ENCODE measurements at places on chromosomes 1 and 21.

GRCh38 chr1:167090314-167090942, at the start of gene GPA33:
Gene GPA33, minus strand, starts transcription at chr1:167090377. Its CDS starts 90 bp downstream, at chr1:167090287.
- no peak for DNase-seq

DNA sequence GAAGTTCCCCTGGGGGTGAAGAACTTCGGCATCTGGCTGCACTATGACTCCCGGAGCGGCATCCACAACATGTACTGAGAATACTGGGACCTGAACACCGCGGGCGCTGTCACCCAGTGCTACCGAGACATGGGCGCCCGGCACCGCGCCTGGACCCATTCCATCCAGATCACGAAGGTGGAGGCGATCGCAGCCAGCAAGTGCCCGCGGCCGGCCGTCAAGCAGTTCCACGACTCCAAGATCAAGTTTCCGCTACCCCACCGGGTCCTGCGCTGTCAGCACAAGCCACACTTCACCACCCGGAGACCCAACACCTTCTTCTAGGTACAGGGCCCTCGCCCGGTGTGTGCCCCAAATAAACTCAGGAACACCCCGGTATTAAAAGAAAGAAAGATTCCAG, 22.0 kb upstream of the SLC9A1 start:
- no peak for DNase-seq

- DNase-seq = no peak
Measured at GRCh38 chr1:43834280-43835081, 99.1 kb upstream of the ARTN start.

DNA sequence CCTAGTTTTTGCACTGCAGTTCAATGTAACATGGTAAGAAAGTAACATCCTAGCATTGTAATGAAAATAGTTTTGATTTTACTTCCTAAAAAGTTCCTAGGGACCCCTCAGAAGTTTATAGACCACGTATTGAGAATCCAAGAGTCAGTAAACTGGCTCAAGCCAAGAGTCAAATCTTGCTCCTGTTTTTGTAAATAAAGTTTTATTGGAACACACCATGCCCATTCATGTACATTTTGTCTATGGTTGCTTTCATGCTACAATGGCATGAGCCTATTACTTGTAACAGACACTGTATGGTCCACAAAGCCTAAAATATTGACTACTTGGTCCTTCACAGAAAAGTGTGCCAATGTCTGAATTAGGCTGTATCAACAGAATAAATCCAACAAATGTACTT, 301.0 kb downstream of the LMO4 start:
- no peak for DNase-seq

DNA sequence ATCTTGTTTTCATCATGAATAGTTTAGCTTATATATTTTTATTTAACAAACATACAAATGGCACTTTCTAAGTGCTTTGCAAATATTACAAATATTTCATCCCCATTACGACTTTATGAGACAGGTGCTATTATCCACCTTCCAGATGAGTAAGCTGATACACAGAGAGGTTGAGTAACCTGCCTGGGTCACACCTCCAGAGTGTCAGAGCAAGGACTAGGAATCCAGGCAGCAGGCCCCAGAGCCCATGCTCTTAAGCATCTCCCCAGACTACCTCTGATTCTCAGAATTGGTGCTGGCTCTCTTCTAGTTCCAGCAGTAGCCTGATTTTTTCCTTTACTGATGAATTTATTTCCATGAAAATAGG, 40.0 kb downstream of the EPHB2 start:
- DNase-seq = no peak

DNA sequence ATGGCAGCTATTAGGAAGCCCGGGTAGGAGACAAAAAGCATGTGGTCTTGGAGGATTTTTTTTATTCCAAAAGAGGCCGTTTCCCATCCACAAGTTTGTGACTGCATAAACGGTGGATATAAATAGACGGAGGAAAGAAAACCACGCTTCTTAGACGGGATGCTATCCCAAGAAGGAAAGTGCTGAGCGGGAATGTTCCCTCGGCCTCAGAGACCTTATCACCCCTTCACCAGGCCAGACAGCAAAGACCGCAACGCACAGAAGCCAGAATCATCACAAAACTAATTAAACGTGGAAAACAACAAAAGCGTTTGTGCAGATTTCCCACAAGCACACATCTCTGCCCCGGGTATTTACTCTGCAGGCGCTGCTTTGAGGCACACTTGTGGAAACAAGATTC, 43.2 kb downstream of the HLCS start:
- DNase-seq = no peak

DNA sequence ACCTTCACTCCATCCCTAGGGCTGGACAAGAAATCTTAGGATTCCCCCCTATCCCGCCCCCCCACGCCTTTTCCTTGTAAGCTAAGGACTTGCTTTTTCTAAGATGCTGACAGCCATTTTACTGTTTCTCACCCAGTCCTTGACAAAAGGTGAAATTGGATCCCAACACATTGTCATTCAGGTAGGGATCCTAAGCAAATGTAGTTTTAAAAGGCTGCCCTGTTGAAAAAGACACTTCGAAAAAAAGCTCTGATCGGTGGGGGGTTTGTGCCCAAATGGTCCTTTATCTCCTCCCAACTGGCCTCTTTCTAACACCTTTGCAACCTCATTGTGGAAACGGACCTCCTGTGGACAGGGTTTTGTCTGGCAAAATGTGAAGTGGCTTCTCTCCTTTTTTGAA, 2.9 kb downstream of the CACHD1 start:
- no peak for DNase-seq

- no peak for DNase-seq
Measured at GRCh38 chr1:218516526-218516925, 171.4 kb downstream of the TGFB2 start.

DNA sequence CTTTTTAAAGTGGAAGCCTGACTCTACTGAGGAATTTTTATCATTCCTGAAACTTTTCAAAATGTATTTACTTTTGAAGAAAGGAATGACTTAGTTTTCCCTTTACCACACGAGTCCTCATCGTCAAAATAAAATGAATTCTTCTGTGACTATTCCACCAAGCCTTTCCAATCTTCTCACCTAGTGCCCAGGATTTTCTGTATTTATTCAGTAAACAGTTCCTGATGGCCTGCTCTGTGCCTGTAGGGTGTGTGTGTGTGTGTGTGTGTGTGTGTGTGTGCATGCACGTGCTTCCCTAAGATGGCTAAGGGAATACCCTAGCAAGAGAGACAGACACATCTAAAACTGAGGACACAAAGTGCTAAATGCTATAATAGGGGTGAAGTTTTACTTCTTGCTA, 395.0 kb upstream of the USP24 start:
- no peak for DNase-seq

DNA sequence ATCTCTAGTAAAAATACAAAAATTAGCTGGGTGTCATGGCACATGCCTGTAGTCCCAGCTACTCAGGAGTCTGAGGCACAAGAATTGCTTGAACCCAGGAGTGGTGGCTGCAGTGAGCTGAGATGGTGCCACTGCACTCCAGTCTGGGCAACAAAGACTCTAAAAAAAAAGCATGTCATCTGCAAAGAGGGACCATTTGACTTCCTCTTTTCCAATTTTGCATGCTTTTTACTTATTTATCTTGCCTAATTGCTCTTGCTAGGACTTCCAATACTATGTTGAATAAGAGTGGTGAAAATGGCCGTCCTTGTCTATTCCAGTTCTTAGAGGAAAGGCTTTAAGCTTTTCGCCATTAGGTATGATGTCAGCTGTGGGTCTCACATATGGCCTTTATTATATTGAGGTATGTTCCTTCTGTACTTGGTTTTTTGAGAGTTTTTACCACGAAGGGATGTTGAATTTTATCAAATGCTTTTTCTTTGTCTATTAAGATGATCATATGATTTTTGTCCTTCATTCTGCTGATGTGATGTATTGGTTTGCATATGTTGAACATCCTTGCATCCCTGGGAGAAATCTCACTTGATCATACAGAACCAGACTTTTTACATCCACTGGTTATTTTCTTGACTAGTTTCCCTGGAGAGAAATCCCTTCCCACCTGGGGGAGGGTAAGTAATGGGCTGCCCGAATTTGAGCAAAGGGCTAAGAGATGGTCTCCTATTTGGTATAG, 17.0 kb upstream of the RAP1GAP start:
- no peak for DNase-seq

- no peak for DNase-seq
Measured at GRCh38 chr1:118985640-118986554, 2.2 kb downstream of the TBX15 start.

DNA sequence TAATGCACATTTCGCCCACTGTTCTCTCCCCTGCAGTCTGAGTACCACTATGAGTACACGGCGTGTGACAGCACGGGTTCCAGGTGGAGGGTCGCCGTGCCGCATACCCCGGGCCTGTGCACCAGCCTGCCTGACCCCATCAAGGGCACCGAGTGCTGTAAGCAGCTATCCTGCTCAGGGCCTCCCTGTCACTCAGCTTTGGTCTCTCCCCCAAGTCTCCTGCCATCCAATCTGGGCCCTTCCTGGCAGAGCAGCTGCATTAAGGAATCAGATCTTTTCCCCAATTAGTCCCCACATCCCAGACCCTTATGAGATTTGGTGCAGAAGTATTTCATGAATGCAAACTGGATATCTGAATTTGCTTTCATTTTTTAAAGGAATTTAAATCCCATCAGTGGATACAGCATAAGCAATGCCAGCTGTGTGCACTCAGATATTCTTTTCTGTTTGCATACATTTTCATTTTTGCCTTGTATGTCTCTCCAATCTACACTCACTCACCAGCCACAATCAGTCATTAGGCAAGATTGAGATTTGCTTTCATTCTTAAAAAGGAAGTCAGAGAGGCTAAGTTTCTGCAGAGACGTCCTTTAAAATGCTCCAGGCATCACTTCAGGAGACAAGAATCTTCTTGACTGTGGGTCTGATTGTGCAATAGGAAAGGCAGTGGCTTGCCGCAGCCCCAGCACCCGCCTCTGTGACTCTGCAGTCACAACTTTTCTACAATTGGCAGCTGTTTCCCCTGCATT, 48.1 kb downstream of the ELAPOR1 start:
- no peak for DNase-seq

GRCh38 chr1:245260110-245260882, 105.5 kb downstream of the KIF26B start:
- DNase-seq = no peak

DNA sequence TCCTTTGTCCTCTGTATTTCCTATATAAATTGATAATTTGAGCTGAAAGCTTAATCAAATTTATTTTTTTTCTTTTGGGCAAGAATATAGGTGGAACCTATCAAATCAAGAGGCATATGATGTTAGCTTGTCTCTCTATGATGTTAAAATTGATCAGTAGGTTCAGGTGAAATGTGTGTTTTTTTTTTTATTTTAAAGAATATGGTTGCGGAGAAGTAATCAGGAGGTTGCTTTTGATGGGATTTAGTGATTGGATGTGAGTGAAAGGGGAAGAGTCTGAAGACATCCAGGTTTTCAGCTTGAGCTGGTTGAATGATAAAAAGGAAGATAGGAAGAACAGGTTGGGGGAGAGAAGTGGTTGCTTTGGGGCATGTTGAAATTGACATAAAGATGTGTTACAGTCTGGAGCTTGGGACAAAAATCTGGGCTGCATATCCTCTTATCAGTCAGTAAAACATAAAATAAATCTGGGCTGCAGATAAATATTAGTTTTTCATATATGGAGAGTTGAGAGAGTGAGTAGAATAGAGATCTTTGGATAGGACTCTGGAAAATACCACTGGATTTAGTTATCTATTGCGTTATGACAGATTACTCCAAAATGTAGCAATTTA, 5.1 kb downstream of the OSBPL9 start:
- no peak for DNase-seq

DNA sequence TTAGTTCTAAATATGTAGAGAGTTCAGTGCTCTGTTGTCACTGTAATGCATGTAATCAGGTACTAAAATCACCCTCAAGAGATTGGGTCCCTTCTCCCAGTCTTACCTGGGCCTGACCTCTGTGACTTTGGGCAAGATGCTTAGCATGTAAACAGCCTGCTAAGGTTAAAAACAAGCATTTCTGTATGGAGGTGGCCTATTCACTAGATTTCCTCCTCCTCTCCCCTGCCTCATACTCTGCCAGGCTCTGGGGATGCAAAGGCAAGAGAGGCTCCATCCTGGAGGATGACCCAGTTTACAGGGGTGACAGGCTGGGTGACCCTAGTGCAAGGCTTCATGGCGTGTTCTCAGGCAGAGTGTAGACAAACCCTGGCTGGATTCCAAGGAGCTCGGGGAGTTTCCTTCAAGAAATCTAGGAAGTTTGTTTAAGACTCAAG, 28.8 kb downstream of the VANGL2 start:
- no peak for DNase-seq

DNA sequence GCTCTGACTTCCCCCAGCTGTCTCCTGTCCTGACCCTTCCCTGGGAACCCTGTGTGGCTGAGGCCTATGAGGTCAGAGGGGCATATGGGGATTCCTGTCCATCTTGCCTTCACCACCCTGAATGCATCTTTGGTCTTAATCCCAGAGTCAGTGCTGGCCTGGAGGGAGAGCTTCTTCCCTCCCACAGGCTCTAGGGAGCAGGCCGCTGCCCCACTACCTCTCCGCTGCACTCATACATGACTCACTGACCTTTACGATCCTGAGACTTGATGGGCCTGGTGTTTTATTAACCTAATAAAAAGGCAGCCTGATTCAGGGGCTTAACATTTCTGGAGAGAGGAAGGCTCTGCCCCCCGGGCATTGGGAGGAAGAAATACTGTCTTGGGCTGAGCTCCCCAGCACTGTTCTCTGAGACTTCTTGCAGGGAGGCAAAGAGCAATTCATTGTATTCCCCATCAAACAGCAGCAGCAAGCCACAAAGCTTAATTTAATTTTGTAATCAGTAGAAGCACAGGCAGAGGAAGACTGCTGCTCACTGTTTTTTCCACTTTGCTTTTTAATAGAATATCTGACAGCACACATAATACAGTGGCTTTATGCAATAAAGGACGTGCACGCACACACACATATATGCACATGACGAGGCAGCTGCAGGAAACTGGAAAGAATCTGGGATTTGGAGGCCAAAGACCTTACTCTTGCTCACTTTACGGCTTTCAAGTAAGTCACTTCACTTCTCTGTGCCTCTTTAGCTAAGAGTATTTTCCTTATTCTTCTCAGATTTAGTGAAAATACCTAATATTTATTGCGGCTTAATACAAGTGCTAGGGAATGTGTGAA, 89.2 kb upstream of the GRIK3 start:
- no peak for DNase-seq

DNA sequence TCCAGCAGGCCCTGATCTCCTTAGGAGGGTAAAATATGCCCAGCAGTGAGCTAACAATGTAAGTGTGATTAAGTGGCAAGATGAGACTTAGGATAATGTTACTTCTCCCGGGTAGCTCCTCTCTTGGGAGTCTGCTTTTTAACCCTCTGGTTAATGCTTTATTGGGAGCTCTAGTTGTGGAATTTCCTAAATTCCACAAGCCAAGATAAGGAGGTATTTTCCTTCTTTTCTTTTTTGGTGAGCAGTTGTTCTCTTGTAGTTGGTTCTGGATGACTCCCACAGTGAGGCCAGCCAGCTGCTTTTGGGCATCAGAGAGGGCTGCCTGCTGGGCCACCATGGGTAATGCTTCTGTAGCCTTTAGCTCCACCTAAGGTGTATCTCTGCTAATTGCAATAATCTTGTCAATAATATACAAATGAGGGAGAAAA, 19.3 kb downstream of the C1orf52 start:
- no peak for DNase-seq
